Daoy (cell line): ENCODE measurements at places on chromosomes 3 and 15. TPM values are rescaled to one million over a fixed set of nuclear protein-coding genes. Genes with fewer than 3 reads are reported as not detected.

DNAH1 gene
- 0.74 and 1.8 TPM in 2 replicates for total RNA-seq

SNTN gene
- total RNA-seq: not detected in 2 replicates

VIPR1 gene
- total RNA-seq: 19.3 and 31.7 TPM in 2 replicates

FETUB gene
- not detected in 2 replicates for total RNA-seq

KIF7 gene
- total RNA-seq: 3.2 and 3.6 TPM in 2 replicates

ECE2 gene
- not detected in 2 replicates for total RNA-seq

KNG1 gene
- not detected in 2 replicates for total RNA-seq

LRTM1 gene
- total RNA-seq: not detected in 2 replicates

DNAJA4 gene
- 1.6 TPM in 1 of 2 replicates, not detected in the other for total RNA-seq

GP5 gene
- total RNA-seq: not detected in 2 replicates

AMT gene
- total RNA-seq: 0.06 TPM in 1 of 2 replicates, not detected in the other

SUSD5 gene
- total RNA-seq: 2.3 and 5.9 TPM in 2 replicates

HRG gene
- total RNA-seq: not detected in 2 replicates

JMJD7 gene
- total RNA-seq: 0.65 and 3.0 TPM in 2 replicates

LRRC31 gene
- total RNA-seq: not detected in 2 replicates

CNTN6 gene
- not detected in 2 replicates for total RNA-seq

PHC3 gene
- 9.8 and 17.0 TPM in 2 replicates for total RNA-seq

SLC2A2 gene
- not detected in 2 replicates for total RNA-seq

RAD51 gene
- total RNA-seq: 17.9 and 18.7 TPM in 2 replicates

KCNMB2 gene
- total RNA-seq: 0.06 TPM in 1 of 2 replicates, not detected in the other

CLSTN2 gene
- 0.86 and 0.91 TPM in 2 replicates for total RNA-seq

RUBCN gene
- total RNA-seq: 17.4 and 22.6 TPM in 2 replicates

STAC gene
- total RNA-seq: 3.5 and 8.0 TPM in 2 replicates

CACNA1D gene
- 0.86 and 1.4 TPM in 2 replicates for total RNA-seq

CCR8 gene
- total RNA-seq: not detected in 2 replicates

CEP97 gene
- total RNA-seq: 17.3 and 17.6 TPM in 2 replicates

ITGB5 gene
- 129 and 170 TPM in 2 replicates for total RNA-seq

GASK1A gene
- 0.11 TPM in 1 of 2 replicates, not detected in the other for total RNA-seq

ARPP21 gene
- not detected in 2 replicates for total RNA-seq

CHST2 gene
- total RNA-seq: 9.5 and 14.2 TPM in 2 replicates

ADAMTSL3 gene
- 0.12 and 0.34 TPM in 2 replicates for total RNA-seq

SRPRB gene
- total RNA-seq: 117 and 156 TPM in 2 replicates

DCP1A gene
- 9.0 and 18.0 TPM in 2 replicates for total RNA-seq

NUDT16 gene
- 10.1 and 13.1 TPM in 2 replicates for total RNA-seq

ANKRD63 gene
- total RNA-seq: 0.63 and 0.97 TPM in 2 replicates

CRABP1 gene
- 0.23 and 2.2 TPM in 2 replicates for total RNA-seq

CP gene
- total RNA-seq: not detected in 2 replicates

PLSCR5 gene
- not detected in 2 replicates for total RNA-seq

HHLA2 gene
- total RNA-seq: not detected in 2 replicates

FOXB1 gene
- total RNA-seq: 0.06 TPM in 1 of 2 replicates, not detected in the other

CNOT10 gene
- 18.3 and 28.0 TPM in 2 replicates for total RNA-seq

FBLN2 gene
- total RNA-seq: 8.8 and 17.9 TPM in 2 replicates

ADGRG7 gene
- not detected in 2 replicates for total RNA-seq

SLC25A38 gene
- 20.1 and 28.3 TPM in 2 replicates for total RNA-seq

ERICH6 gene
- total RNA-seq: not detected in 2 replicates

GHSR gene
- not detected in 2 replicates for total RNA-seq

BRPF1 gene
- total RNA-seq: 10.9 and 15.6 TPM in 2 replicates

CAMK1 gene
- total RNA-seq: 7.7 and 28.1 TPM in 2 replicates

SLC22A14 gene
- 0.39 TPM in 1 of 2 replicates, not detected in the other for total RNA-seq

TRAIP gene
- 6.6 and 10.4 TPM in 2 replicates for total RNA-seq

ZDHHC23 gene
- total RNA-seq: 6.0 and 9.2 TPM in 2 replicates
